ENCODE measurements at places on chromosomes 3 and 15.

GRCh38 chr3:38376098-38376816 is 29.7 kb downstream of the XYLB start:
- DNase-seq = no peak

DNA sequence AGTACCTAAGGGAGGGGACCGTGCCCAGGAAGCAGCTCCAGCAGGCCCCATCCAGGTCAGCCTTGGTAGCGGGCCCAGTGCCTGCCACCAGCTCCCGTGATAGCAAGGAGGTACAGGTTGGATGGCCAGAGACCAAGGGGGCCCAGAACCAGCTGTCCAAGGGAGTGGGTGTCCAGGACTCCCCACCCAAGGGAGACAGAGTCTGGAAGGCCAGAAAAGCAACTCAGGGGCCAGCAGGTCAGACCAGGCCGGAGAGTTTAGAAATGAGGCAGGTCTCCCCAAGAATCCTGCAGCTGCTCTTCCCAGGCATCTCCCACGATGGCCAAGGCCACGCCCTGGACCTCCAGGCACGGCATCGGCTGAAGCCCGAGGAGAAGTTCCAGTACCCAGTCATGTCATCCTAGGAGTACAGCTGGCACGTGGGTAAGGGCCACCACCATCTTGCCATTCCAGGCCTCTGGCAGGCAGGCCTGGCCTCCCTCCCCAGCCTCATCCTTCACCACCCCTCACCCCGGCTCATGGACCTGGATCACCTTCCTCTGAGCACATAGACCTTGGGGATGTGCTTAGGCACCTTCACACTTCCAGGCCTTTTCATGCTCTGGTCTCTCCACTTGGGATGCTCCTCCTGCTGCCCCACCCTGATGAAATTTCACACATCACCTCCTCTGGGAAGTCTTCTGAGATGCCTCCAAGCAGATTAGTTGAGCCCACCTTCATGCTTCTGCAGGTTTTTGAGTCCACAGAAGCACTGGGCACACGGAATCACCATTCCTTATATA is 30.5 kb downstream of the DNASE1L3 start:
- no peak for DNase-seq

DNA sequence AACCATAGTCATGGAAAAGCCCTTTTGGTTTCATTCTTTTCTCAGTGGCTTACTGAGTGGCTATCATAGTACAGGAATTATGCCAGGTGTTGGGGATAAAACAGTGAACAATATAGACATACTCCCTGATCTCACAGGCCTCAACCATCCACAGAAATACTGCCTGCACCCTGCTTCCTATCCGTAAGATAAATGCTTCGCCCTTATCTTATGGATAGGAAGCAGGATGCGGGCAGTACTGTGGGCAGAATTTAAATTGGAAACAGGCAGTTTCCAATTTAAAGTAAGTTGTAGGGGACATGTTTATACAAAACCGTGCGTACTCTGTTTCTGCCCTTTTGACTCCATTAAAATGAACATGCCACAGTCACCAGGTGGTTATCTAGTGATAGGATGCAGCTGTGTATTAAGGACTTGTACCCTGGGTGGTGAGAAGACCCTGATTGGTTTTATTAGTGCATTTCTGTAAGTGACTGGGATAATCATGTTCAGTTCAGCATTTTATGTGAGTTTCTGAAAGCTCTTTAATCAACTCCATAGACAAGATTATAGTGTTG is 141.8 kb upstream of the BHLHE40 start:
- DNase-seq = no peak

DNA sequence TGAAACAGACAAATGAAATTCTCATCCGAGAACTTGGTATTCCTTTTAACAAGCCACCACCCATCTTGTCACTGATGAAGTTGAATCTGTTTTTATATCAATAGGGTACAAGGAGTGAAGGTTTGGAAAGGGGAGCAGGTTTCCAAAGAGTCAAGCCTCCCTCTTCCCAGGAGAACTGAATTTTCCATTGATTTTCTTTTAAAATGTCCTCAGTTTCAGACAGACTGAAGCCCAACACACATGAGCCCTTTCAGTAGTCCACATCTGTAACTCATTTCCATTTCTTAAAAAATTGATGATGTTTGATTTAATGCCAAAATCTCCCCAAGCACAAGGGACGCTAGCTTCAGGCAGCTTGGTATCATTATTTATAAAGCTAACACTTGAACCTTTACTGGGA is 187.7 kb downstream of the FOXB1 start:
- DNase-seq = no peak

- peak; percentile 31 for DNase-seq
Observed at GRCh38 chr15:33132722-33133345, 61.7 kb downstream of the FMN1 start.

GRCh38 chr15:21268436-21268940 is 171.8 kb downstream of the POTEB3 start:
- no peak for DNase-seq

- peak; percentile 93 for DNase-seq
Observed at GRCh38 chr3:119240591-119241434, at the start of gene B4GALT4. Gene B4GALT4, minus strand, starts transcription at chr3:119240878. Its CDS starts 10,779 bp downstream, at chr3:119230099.

DNA sequence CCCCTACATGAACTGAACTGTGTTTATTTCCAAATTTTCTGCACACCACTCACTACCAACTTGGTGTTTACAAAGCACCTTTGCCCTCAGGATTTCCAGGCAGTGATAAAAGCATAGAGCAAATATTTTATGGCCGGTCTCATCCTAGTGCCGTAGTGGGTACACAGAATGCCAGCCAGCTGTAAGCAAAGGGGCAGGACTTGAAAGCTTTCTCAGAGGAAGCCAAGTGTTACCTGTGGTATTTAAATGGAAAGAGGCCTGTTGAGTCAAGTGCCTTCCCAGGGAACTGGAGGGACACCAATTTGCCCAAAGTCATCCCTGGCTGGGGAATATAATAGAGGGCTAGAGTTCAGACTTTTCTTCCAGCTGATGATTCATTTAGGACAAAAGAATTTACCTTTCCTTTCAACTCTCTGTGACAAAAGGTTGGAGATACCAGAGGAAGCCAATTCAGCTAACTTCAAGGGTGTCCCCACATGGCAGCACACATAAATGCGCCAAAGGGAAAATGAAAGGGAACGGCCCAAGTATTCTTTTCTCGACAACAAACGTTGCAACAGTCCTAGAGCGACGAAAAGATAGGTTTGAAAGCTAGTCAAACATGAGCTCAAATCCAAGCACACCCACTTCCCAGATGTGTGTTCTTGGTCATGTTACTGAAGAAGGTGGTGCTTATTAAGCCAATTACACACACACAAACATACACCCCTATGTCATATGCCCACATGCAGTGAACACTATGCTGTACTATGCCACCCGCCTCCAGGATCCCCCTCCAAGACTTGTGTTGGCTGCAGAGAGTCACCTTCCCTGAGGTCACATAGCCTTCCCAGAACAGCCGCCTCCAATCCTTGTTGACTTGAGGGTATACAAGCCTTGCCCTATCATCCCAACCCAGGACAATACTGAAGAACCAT is 27.7 kb downstream of the MAGI1 start:
- no peak for DNase-seq

GRCh38 chr3:127706785-127707351 is 34.1 kb downstream of the ABTB1 start:
- no peak for DNase-seq

DNA sequence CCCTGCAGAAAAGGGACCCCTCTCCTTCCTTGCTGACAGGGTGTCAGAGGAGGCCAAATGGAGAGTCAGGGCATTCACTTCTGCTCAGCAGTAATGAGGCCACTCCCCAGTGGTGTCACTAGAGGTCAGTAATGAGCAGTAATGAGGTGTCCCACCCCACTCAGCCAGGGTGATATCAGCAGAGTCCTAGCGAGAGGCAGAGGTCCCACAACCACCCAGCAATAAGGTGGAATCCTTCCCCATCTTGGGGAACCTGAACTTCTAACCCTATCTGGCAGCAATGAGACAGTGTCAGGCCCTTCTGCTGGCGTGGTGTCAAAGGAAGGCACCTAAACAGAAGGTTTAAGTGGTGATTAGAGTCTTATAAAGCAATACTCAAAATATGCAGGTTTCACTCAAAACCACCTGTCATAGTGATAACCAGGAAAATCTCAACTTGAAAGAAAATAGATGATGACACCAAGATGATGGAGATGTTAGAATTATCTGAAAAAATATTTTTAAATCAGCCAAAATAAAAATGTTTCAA is 12.9 kb downstream of the OCA2 start:
- DNase-seq = peak; percentile 72

- no peak for DNase-seq
Observed at GRCh38 chr3:160038862-160039562, 50.4 kb downstream of the IL12A start.

DNA sequence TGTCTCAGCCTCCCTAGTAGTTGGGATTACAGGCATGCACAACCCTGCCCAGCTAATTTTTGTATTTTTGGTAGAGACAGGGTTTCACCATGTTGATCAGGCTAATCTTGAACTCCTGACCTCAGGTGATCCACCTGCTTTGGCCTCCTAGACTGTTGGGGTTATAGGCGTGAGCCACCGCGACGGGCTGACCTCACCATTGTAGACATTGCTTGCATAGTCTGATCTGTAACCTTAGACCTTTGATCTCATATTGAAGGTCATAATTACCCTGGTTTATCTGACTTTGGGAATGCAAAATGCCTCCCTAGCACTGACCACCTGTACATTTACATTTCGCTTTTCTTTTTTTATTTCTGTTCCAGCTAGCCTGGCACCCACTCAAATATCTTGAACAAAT is 31.2 kb downstream of the ADGRG7 start:
- DNase-seq = no peak
